ENCODE measurements at places on chromosomes 5 and 9. TPM values are rescaled to one million over a fixed set of nuclear protein-coding genes. Genes with fewer than 3 reads are reported as not detected.

The PCDHGA8 gene
- not detected for polyA plus RNA-seq

The ANKRD18B gene
- polyA plus RNA-seq, result not detected

The PDZD2 gene
- not detected for polyA plus RNA-seq

The HAND1 gene
- not detected for polyA plus RNA-seq

DNA sequence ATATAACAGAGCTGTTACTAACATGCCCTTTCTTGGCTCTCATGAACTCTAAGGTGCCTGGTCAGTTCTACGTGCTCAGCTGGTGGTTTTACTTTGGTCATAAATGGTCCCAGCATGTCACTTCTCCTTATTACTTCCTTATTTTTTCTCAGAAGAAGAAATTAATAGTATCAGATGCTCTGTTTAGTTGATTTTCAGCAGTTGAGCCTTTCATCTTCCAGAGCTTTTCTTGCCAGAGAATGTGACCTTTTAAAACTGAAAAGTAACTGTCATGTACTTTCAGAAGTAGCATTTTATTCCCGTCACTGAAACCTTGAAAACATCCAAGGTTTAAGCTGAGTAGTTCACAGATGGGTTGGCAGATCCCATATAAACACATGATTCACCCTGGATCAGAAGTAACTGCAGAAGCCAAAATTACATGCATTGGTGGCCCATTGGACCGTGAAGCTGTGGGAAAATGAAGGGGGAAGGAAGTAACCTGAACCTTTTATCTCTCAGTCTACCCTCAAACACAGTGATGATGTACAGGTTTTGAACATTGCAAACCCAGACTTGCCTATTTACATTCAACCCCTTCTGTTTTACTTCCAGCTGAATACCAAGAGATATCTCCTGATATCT is 50.5 kb downstream of the HACD4 start:
- peak; percentile 70 for DNase-seq
- peak overlapping the region; percentile 47 for H3K27ac ChIP-seq
- peaks cover 32% of the 10 kb centered on the region for H3K4me1 ChIP-seq
- no peaks in the 10 kb centered on the region for H3K27me3 ChIP-seq

DNA sequence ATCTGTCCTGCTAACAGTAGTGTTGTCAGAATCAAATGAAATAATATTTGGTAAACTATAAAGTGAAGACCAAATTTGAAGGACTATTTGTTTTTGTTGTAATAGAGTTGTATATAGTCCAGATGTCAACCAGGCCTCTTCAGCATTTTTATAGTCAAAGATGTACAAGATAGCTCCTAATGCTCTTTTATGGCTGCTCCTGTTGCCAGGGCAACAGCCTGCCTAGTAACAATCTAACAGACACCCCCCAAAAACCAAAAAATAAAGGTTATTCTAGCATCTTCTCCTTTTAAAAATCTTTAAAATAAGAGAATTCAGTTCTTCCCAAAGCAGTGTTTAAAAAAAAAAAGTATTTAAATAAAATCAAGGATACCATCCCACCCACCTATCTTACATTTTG is 49.5 kb upstream of the MACIR start:
- peaks cover 8% of the 10 kb centered on the region for H3K36me3 ChIP-seq
- no peak overlapping the region for H3K27ac ChIP-seq
- peaks cover 11% of the 10 kb centered on the region for H3K4me1 ChIP-seq
- H3K4me3 ChIP-seq, result no peak overlapping the region
- H3K27me3 ChIP-seq, result no peaks in the 10 kb centered on the region
- DNase-seq, result no peak

DNA sequence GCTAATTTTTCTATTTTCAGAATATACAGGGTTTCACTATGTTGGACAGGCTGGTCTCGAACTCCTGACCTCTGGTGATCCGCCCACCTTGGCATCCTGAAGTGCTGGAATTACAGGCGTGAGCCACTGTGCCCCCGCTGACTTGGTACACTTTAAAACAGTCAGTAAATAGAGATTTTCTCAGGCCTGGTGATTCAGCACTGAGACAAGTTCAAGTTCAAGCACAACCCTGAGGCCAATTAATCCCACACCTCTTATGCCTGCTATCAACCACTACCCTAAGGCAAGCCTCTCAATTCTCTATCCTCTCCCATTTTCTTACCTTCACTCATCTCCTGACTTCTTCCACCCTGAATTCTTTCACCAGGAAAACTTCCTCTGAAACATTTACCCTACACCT is 18.9 kb downstream of the MUSK start:
- no peak overlapping the region for H3K27ac ChIP-seq
- no peaks in the 10 kb centered on the region for H3K27me3 ChIP-seq
- H3K4me1 ChIP-seq, result no peaks in the 10 kb centered on the region
- H3K36me3 ChIP-seq, result no peaks in the 10 kb centered on the region

DNA sequence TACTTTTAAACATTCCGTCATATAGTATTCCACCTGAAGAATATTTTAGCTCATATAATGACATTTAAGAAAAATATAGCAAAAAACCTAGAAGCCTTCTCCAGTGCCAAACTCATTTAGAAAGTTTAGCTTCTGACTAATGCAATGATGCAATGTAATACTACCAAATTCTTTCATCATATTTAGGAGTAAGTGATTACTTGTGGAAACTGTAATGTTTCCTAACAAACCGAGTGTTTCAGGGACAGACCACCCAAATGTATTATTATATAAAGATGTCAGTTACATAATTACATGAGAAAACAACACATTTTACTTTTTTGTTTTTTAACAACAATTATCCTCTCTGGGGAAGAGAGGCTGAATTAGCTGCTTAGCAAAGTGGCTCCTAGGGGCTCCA is 316.2 kb downstream of the ARL15 start:
- DNase-seq, result peak; percentile 20
- H3K4me3 ChIP-seq, result no peak overlapping the region
- no peaks in the 10 kb centered on the region for H3K27me3 ChIP-seq
- H3K36me3 ChIP-seq, result no peaks in the 10 kb centered on the region
- peaks cover 12% of the 10 kb centered on the region for H3K4me1 ChIP-seq

- DNase-seq, result no peak
- H3K27ac ChIP-seq, result no peak overlapping the region
- H3K4me1 ChIP-seq, result no peaks in the 10 kb centered on the region
Measured at GRCh38 chr5:53733853-53734252, 173.4 kb downstream of the NDUFS4 start.

GRCh38 chr5:55427157-55427556 is 107.6 kb downstream of the PLPP1 start:
- DNase-seq, result no peak
- H3K4me1 ChIP-seq, result no peaks in the 10 kb centered on the region
- H3K27ac ChIP-seq, result no peak overlapping the region
- no peaks in the 10 kb centered on the region for H3K27me3 ChIP-seq

- no peak overlapping the region for H3K4me3 ChIP-seq
- H3K27ac ChIP-seq, result no peak overlapping the region
- H3K36me3 ChIP-seq, result no peaks in the 10 kb centered on the region
- H3K27me3 ChIP-seq, result no peaks in the 10 kb centered on the region
Measured at GRCh38 chr9:88922091-88922490, 69.2 kb upstream of the S1PR3 start.

- DNase-seq, result no peak
- no peaks in the 10 kb centered on the region for H3K27me3 ChIP-seq
- no peak overlapping the region for H3K4me3 ChIP-seq
- no peaks in the 10 kb centered on the region for H3K36me3 ChIP-seq
- H3K27ac ChIP-seq, result no peak overlapping the region
- H3K4me1 ChIP-seq, result peaks cover 4% of the 10 kb centered on the region
Measured at GRCh38 chr9:128335161-128335560, 5.2 kb upstream of the SLC27A4 start.

DNA sequence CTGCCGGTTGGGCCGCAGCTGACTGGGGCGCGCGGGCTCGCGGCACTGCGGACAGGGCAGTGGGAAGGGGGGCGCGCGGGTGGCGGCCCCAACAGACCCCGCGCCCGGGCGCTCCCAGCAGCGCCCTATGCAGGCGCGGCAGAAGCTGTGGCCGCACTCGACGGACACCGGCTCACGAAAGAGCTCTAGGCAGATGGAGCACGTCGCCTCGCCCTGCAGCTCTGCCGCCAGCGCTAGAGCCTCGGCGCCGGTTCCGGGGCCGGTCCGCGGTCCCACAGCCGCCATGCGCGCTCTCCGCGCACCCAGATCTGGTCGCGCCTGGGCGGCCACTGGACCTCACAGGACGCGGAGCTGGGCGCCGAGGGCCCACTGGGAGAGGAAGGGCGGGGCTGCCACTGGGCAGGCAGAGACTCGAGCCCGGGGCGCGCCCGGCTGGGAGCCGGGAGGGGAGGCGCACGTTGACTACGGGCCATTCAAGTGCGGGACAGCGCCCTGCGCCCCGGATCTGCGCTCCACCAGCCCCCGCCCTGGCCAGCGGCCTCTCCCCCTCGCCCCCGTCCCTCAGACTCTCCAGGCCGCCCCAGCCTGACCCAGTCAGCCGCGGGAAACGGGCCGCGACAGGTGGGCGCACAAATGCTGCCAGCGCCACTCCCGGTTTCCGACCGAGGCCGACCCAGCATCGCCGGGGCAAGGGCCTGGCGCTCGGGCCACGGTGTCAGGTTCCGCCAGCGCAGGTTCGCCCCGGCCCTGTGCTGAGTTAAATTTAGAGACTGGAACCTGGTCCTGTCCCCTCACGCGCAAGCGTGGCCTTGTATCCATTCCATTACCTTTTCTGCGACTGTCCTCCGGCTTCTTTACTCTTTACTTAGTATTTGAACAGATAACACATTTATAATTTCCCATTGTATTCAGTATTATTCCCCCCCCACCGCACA is at the start of gene TRIM7:
TSS of gene TRIM7 (minus strand) at position 371 of the 935 bp plus-strand sequence. CDS start at position 285, 86 bp downstream.
- H3K4me1 ChIP-seq, result peaks cover 72% of the 10 kb centered on the region
- H3K4me3 ChIP-seq, result peak within 1 kb of the TSS; percentile 81
- no peak for DNase-seq
- peak within 1 kb of the TSS; percentile 68 for H3K27ac ChIP-seq

- peaks cover 13% of the 10 kb centered on the region for H3K27me3 ChIP-seq
- no peaks in the 10 kb centered on the region for H3K4me1 ChIP-seq
- no peak for DNase-seq
- H3K36me3 ChIP-seq, result no peaks in the 10 kb centered on the region
Measured at GRCh38 chr9:117795271-117795670, 91.1 kb downstream of the TLR4 start.

DNA sequence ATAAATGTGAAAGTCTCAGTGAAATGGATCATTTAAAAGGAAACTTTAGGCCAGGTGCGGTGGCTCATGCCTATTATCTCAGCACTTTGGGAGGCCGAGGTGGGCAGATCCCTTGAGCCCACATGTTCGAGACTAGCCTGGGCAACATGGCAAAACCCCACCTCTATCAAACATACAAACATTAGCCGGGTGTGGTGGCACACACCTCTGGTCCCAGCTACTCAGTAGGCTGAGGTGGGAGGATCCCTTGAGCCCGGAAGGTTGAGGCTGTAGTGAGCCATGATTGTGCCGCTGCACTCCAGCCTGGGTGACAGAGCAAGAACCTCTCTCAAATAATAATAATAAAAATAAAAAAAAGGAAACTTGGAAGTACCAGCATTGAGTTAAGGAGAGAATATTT is 176.1 kb downstream of the HSPA4 start:
- no peak for DNase-seq
- no peaks in the 10 kb centered on the region for H3K4me1 ChIP-seq
- H3K27me3 ChIP-seq, result no peaks in the 10 kb centered on the region
- no peaks in the 10 kb centered on the region for H3K36me3 ChIP-seq
- H3K4me3 ChIP-seq, result no peak overlapping the region

DNA sequence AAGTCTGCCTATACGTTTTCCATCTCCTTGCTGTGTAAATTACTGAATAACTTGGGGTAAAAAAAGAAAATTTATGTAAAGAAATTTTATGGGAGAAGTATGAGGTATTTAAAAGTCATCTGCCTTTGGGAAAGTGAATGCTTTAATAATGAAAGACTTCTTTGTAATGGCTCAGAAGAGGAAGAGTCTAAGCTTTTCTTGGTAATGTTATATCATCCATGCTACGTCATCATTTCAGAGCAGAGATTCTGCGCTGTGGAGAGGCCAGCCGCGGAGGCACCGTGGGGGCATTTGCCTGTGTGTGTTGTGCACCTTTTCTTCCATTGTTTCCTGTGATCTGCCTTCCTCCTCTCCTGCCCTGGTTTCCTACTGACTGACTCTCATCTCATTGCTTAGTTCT is 78.2 kb downstream of the GOLM1 start:
- DNase-seq, result no peak
- H3K27ac ChIP-seq, result no peak overlapping the region
- H3K4me1 ChIP-seq, result no peaks in the 10 kb centered on the region
- peaks cover 95% of the 10 kb centered on the region for H3K36me3 ChIP-seq
- H3K4me3 ChIP-seq, result no peak overlapping the region

DNA sequence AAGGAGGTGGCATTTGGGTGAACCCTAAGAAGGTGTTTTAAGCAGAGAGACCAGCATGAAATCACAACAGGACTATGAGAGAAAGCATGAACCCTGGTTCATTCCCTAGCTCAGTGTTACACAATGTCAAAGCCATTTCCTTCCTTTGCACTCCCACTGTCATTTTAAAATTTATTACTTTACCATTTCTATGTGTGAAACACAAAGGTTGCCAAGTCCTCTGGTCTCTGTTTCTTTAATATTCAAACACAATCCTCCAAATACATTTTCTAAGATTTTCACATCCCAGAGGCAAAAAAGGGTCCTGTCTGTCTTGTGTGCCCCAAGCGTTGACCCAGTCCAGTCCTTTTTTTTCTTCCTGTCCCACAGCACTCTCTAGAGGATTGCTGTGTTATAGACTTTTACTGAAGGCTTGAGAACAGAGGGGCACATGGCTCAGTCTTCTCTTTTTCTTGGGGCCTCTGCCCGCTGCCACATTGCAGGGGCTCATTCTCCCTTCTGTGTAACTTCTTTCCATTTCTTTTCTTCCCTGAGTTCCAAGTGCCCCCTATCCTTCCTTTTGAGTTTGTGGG is 78.6 kb upstream of the SLC28A3 start:
- DNase-seq, result peak; percentile 7
- H3K4me1 ChIP-seq, result peaks cover 7% of the 10 kb centered on the region
- H3K27me3 ChIP-seq, result no peaks in the 10 kb centered on the region
- H3K36me3 ChIP-seq, result no peaks in the 10 kb centered on the region
- H3K4me3 ChIP-seq, result no peak overlapping the region

- no peaks in the 10 kb centered on the region for H3K36me3 ChIP-seq
- no peak overlapping the region for H3K27ac ChIP-seq
- DNase-seq, result no peak
- no peaks in the 10 kb centered on the region for H3K27me3 ChIP-seq
- H3K4me1 ChIP-seq, result no peaks in the 10 kb centered on the region
Measured at GRCh38 chr9:82363198-82363597, 374.6 kb downstream of the SPATA31D1 start.

DNA sequence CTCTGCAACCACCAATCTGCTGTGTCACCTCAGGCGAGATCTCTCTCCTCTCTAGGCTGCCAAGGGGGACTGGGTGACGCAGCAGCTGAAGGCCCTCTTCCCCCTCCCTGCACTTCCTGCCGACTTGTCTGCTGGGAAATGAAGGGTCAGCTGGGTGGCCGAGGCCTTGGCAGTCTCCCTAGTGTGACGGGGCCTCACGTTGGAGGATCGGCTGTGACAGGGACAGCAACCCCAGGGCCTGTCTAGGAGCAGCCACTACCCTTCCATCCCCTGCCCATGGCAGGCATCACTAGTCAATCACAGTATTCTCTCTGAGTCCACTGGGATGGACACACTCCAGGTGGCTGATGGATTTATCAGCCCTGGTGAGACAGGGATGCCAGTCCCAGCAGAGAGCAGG is 107.3 kb upstream of the SARDH start:
- peaks cover 43% of the 10 kb centered on the region for H3K4me1 ChIP-seq
- no peaks in the 10 kb centered on the region for H3K27me3 ChIP-seq
- peak overlapping the region; percentile 12 for H3K4me3 ChIP-seq
- H3K36me3 ChIP-seq, result no peaks in the 10 kb centered on the region

GRCh38 chr5:4983701-4984100 is 156.4 kb upstream of the ADAMTS16 start:
- DNase-seq, result no peak
- no peaks in the 10 kb centered on the region for H3K27me3 ChIP-seq
- H3K4me1 ChIP-seq, result no peaks in the 10 kb centered on the region
- H3K4me3 ChIP-seq, result no peak overlapping the region
- no peaks in the 10 kb centered on the region for H3K36me3 ChIP-seq
